ENCODE measurements at places on chromosomes 6 and 20. TPM values are rescaled to one million over a fixed set of nuclear protein-coding genes. Genes with fewer than 3 reads are reported as not detected.

AKAP7 gene
- 3.1 TPM for total RNA-seq

POM121L2 gene
- total RNA-seq, result not detected

SLC17A2 gene
- not detected for total RNA-seq

UBE2V1 gene
- total RNA-seq, result 111 TPM

FAM83B gene
- total RNA-seq, result not detected

ECT2L gene
- total RNA-seq, result not detected

TBXT gene
- total RNA-seq, result not detected

C2 gene
- not detected for total RNA-seq

FNDC11 gene
- total RNA-seq, result 0.09 TPM

OR2J3 gene
- not detected for total RNA-seq

ATAT1 gene
- total RNA-seq, result 5.7 TPM

COX4I2 gene
- not detected for total RNA-seq

RGS17 gene
- 3.2 TPM for total RNA-seq

MMP24 gene
- 26.3 TPM for total RNA-seq

ZNF343 gene
- total RNA-seq, result 11.6 TPM

EFHC1 gene
- 13.6 TPM for total RNA-seq

IP6K3 gene
- 0.31 TPM for total RNA-seq

SALL4 gene
- 1.3 TPM for total RNA-seq

GSTA2 gene
- total RNA-seq, result not detected

SPAG4 gene
- 5.2 TPM for total RNA-seq

ACSS1 gene
- 15.6 TPM for total RNA-seq

SYNDIG1 gene
- total RNA-seq, result 2.0 TPM

NUS1 gene
- total RNA-seq, result 27.0 TPM

Measured in A549 treated with ZK216348 at 1 μM for 4 hours (cell line).